Bronchial smooth muscle cell (primary cell): ENCODE measurements at places on chromosomes 5 and 9. TPM values are rescaled to one million over a fixed set of nuclear protein-coding genes. Genes with fewer than 3 reads are reported as not detected.

DNAJB5 gene
- 6.5 and 8.0 TPM in 2 replicates for total RNA-seq

ATP10B gene
- total RNA-seq: not detected in 2 replicates

CCNB1 gene
- 9.5 and 40.0 TPM in 2 replicates for total RNA-seq

ZNF658 gene
- total RNA-seq: 3.9 and 4.6 TPM in 2 replicates

IL31RA gene
- 0.63 and 0.77 TPM in 2 replicates for total RNA-seq

IL9 gene
- not detected in 2 replicates for total RNA-seq

FAM81B gene
- total RNA-seq: not detected in 2 replicates

SH3TC2 gene
- 0.34 and 3.6 TPM in 2 replicates for total RNA-seq

FAM221B gene
- total RNA-seq: not detected in 2 replicates

CAVIN4 gene
- total RNA-seq: 0.79 and 1.6 TPM in 2 replicates

MORN5 gene
- total RNA-seq: 0.60 TPM in 1 of 2 replicates, not detected in the other

SPINK6 gene
- total RNA-seq: not detected in 2 replicates

GARIN3 gene
- not detected in 2 replicates for total RNA-seq

PPP3R2 gene
- total RNA-seq: 0.09 TPM in 1 of 2 replicates, not detected in the other

ORM2 gene
- not detected in 2 replicates for total RNA-seq

IFNE gene
- total RNA-seq: 1.5 and 3.8 TPM in 2 replicates

ADAMTS6 gene
- 37.8 and 49.9 TPM in 2 replicates for total RNA-seq

DOCK2 gene
- total RNA-seq: 2.5 and 3.2 TPM in 2 replicates

TMEM232 gene
- 6.3 and 14.7 TPM in 2 replicates for total RNA-seq

GNA14 gene
- 0.09 and 0.16 TPM in 2 replicates for total RNA-seq

GRIN1 gene
- under 0.01 TPM in 1 of 2 replicates, not detected in the other for total RNA-seq

BTNL3 gene
- total RNA-seq: not detected in 2 replicates

AK8 gene
- total RNA-seq: 0.26 and 0.47 TPM in 2 replicates

OLFM1 gene
- total RNA-seq: 1.1 and 4.5 TPM in 2 replicates

KIF4B gene
- under 0.01 and 0.09 TPM in 2 replicates for total RNA-seq

DBH gene
- total RNA-seq: not detected in 2 replicates

ADAMTS2 gene
- 30.3 and 36.8 TPM in 2 replicates for total RNA-seq

IPPK gene
- total RNA-seq: 11.3 and 13.2 TPM in 2 replicates

PRPF4 gene
- 16.8 and 17.7 TPM in 2 replicates for total RNA-seq
